Renal cortical epithelial cell (primary cell): ENCODE measurements at places on chromosomes 1 and 21.

DNA sequence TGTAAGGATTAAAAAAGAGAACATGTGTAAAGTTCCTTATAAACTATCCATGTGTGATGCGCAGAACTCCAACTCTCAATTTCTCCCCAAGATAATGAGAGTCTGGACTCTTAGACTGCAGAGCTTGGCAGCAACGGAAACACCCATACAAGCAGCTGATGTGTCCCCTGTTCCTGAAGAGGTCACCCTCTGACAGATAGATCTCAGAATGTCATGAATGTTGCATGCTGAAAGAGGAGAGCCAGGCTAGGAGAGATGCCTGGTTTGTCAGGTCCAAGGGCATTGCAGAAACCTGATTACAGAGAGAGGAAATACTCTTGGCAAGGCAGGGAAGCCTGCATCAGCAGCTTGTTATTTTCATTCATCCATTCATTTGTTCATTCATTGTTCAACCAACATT, 24.2 kb downstream of the MTARC1 start:
- DNase-seq, result no peak

GRCh38 chr21:16037421-16037955, 307.7 kb downstream of the USP25 start:
- DNase-seq, result peak; percentile 62

- DNase-seq, result no peak
These were observed 56.8 kb downstream of the PRKAB2 start for GRCh38 chr1:147115496-147115895.

DNA sequence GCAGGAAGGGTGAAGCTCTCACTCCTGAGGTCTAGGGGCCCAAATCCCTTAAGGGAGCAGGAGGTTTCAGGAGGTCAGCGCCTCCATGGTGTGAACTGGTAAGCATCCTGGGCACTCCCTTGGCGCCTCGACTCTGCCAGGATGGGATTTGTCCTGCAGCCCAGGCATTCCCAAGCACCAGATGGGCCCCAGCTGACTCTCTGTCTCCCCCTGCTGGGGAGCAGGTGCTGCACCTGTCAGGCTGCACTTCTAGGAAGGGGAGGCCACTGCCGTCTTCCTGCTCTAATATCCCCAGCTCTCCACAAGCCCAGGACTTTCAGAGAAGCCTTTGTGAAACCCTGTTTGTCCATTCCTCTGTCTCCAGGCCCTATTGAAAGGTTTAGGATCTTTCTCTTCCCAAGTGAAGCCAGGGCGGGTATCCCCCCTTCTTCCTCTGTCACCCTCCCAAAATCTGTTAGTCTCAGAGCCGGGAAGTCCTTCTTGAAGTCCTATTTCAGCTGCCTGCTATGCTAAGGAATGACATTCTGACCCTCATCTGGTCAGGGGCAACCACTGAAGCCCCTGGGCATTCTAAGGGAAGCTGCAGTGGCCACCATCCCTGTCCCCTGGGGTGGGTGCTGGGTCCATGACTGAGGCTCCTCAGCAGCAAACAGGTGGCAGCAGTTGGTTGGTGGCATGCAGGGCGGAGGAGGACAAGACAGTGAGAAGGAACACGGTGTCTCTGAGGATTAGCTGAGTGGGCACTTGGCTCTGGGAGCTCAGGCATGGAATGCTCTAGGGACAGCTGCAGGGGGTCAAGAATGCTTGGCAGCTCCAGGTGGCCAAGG, 3.2 kb downstream of the MYBPH start:
- peak; percentile 51 for DNase-seq

GRCh38 chr1:237858992-237859391, 31.7 kb downstream of the ZP4 start:
- DNase-seq, result no peak
